ENCODE measurements at places on chromosomes 5 and 9.

DNA sequence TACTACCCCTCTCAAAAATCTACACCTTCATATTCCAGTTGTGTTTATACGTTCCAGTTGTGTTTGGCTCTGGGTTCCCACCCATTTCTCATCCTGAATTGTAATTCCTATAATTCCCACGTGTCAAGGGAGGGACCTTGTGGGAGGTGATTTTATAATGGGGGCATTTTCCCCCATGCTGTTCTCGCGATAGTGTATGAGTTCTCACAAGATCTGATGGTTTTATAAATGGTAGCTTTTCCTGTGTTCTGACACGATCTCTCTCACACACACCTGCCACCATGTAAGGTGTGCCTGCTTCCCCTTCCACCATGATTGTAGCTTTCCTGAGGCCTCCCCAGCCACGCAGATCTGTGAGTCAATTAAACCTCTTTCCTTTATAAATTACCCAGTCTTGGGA is 108.5 kb upstream of the ADAMTS16 start:
- DNase-seq, result no peak

GRCh38 chr5:151107084-151107483 is 26.2 kb upstream of the TNIP1 start:
- DNase-seq, result no peak

- DNase-seq, result no peak
Measured at GRCh38 chr5:10099548-10099947, 150.1 kb downstream of the ATPSCKMT start.

DNA sequence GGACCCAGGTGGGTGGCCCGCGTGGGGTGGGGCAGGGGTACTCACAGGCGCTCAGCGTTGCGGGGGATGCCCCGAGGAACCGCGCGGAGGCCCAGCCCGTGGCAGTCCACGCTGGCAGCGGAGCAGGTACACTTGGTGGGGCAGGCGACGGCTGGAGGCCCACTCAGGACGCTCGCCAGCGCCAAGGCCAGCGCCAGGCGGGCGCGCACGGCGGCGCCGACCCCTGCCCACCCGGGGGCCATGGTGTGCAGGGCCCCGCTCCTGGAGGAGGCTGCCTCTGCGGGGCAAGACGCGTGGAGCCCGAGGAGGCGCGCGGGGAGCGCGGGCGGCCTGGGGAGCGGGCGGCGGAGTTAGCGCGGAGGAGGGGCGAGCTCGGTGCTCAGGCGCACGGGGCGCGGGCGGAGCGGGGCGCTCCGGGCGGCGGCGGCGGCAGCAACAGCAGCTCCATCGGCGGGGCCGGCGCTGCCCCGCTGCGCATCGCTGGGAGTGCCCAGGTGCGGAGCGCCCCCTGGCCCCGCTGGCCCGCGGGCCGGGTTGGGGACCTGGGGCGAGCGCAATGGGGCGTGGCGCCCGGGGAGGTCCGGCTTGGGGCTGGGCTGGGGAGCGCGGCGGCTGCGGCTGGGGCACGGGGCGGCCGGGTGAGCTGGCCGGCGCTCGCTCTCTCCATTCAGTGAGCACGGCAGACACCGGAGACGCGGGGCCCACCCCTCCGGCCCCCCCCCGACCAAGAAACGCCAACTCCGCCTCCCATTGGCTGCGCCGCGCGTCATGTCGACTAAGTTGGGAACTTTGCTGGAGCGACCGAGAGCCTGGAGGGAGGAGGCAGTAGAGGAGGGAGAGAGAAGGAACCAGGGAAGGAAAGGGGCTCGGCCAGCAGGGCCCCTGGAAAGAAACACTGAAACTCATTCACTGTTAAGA is at the start of gene SLIT3:
SLIT3 (minus strand) TSS at position 672 of the 918 bp plus-strand sequence; CDS start at position 242, 430 bp downstream.
- DNase-seq, result peak; percentile 93

DNA sequence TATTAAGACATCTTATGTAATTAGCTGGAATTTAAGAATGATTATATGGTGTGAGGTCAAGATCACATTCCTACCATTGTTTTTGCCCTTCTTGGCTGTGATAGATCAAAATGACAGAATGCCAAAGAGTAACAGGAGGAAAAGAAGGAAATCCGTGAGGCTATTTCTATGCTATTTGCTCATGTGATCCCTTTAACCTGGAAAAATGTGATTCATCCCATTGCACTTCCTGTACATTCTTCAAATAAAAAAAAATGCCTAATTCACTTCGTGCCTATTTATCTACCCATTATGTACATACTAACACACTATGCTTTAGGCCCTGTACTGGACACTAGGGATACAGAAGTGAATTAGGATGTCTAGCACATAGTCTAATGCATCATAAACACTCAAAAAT is 154.1 kb upstream of the PAPPA start:
- DNase-seq, result peak; percentile 65

DNA sequence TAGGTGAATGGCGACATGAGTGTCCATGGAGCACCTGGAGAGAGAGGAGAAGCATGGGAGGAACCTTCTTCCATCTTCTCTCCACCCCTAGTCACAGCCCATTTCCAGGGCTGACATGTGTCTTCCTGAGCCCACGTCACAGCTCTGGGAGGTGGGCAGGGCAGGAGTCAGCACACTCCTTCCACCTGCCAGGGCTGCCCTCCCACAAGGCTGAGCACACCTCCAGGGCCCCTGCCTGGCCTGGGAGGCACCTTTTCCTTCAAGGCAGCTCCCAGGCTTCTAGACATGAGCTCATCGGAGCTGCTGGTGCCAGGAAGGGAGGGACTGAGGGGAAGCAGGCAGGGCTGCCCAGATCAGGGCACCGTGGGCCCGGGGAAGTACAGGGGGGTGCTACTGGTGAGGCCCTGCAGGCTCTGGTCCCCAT is 13.6 kb upstream of the SYNPO start:
- no peak for DNase-seq

- peak; percentile 36 for DNase-seq
Measured at GRCh38 chr9:686321-686813, 155.1 kb upstream of the DMRT1 start.

GRCh38 chr9:26357803-26358344 is 534.7 kb downstream of the CAAP1 start:
- no peak for DNase-seq

DNA sequence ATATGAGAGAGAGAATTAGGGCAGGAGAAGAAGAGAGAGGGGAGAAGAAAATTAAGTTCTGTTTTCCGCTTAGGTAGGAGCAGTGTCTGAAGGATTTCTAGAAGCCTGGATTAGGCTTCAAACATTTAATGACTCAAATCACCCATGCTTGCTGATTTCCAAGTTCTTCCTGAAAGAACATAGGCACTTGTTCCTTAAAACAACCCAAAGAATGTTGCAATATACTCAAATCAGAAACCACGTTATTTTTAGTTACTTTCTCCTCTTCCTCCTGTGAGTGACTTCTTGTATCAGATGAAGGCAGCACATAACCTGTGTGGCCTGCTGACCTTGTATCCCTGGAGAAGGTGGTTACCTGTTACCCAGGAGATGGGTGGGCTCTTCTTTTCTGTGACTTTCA is 351.5 kb upstream of the KLF4 start:
- no peak for DNase-seq

DNA sequence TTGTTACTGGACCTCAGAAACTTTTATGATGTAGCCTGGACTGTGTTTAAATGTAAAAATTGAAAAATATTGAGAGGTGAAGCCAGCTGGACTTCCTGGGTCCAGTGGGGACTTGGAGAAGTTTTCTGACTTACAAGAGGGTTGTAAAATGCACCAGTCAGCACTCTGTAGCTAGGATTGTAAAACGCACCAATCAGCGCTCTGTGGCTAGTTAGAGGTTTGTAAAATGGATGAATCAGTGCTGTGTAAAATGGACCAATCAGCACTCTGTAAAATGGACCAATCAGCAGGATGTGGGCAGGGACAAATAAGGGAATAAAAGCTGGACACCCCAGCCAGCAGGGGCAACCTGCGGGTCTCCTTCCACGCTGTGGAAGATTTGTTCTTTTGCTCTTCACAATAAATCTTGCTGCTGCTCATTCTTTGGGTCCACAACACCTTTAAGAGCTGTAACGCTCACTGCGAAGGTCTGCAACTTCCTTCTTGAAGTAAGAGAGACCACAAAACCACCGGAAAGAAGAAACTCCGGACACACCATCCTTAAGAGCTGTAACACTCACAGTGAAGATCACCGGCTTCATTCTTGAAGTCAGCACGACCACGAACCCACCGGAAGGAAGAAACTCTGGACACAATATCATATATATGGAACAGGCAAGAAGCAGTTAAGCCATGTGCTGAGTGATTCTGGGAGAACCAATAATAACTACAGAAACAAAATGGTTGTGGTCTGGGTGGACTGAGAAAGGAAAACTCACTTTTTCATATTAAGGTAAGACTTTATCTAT is 201.3 kb downstream of the GABRG2 start:
- no peak for DNase-seq
